ENCODE measurements at places on chromosomes 2 and 18. TPM values are rescaled to one million over a fixed set of nuclear protein-coding genes. Genes with fewer than 3 reads are reported as not detected.

GKN2 gene
- total RNA-seq = not detected

PPIL3 gene
- total RNA-seq = 31.2 TPM

CFC1 gene
- not detected for total RNA-seq

ZAP70 gene
- 2.9 TPM for total RNA-seq

TFCP2L1 gene
- total RNA-seq = 0.21 TPM

OSBPL6 gene
- total RNA-seq = not detected

All from GM12878 (cell line).